ENCODE measurements at places on chromosomes 2 and 18.

DNA sequence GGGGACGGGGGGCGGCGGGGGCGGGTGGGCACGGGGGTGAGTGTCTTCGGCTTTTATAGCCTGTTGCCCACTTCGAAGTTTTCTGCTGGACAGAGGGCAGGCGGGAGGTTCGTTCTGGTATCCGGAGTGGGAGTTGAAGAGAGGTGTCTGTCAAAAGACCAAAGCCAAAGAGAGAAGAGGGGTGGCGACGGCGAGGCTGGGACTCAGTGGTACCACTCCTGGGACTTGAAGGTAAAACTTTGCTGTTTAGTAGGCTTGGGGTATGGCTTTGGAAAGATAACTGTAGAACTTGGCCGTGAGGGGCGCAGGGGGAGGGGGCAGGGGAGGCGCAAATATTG is 215.8 kb upstream of the DTNA start:
- no peak for DNase-seq

DNA sequence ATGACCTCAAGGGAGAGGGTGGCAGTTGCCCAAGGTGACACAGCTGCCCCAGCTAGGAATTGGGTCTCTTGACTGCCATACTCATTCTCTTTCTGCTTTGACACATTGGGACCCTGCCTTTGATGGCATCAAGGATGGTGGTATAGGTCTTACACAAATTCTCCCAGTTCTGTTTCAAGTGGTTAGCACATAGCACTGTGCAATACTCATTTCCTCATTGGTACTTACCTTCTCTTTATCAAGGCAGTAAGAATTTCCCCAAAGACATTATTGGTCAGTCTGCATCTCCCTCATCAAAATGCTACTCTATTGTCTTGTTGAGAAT is 35.9 kb upstream of the CCDC93 start:
- DNase-seq, result no peak

DNA sequence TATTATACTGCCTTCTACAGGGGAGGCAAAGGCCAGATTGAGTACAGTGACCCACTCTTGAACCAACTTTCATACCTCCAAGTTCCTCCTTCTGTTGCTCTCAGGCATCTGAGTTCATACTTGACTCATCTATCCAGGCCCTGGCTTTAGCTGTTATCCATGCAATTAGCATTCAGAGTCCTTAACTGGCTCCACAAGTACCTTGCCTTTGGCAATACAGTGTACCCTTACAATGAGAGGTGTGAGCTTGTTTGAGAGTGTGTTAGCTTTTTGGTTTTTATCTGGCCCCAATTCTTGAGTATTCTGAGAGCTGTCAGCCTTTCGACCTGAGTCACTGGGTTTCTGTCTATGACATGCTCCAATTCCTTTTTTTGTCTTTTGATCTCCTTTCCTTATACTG is 60.2 kb downstream of the EHD3 start:
- DNase-seq, result no peak

DNA sequence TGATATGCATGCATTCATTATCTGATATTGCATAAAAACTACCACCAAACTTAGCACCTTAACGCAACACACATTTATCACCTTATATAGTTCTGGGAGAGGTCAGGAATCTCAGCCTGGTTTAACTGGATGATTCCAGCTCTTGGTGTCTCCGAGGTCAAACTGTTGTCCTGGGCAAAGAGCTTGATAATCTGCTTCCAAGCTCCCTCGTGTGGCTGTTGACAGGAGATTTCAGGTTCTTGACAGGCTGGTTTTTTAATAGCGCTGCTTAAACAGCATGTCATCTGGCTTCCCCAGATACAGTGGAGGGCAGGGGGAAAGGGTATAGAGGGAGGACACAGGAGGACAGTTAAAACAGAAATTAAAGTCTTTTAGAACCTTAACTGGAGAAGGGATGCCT is 785.0 kb downstream of the CNTNAP5 start:
- no peak for DNase-seq

All from activated CD4-positive, CD25-positive, alpha-beta regulatory T cell (primary cell).